ELR (cell line): ENCODE measurements at places on chromosomes 3 and 15.
A peak's percentile ranks its signal among the peaks of the same experiment; 100 is the strongest.

DNA sequence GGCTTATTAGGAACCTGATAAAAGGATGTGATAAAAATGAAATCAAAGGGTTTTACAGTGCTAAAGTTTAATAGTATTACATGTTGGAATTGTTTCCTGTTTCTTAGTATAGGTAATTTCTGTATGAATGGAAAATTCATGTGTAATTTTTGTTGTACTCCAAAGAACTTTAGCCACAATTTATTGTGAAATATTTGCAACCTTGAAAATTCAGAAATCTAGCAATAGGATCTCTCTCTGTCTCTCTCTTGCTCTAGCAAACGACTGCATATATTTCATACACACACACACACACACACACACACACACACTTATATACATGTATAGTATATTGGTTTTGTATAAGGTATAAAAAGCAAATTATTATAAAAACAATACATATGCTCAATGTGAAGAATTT lies 59.6 kb downstream of the PIAS1 start:
- no peak for DNase-seq

DNA sequence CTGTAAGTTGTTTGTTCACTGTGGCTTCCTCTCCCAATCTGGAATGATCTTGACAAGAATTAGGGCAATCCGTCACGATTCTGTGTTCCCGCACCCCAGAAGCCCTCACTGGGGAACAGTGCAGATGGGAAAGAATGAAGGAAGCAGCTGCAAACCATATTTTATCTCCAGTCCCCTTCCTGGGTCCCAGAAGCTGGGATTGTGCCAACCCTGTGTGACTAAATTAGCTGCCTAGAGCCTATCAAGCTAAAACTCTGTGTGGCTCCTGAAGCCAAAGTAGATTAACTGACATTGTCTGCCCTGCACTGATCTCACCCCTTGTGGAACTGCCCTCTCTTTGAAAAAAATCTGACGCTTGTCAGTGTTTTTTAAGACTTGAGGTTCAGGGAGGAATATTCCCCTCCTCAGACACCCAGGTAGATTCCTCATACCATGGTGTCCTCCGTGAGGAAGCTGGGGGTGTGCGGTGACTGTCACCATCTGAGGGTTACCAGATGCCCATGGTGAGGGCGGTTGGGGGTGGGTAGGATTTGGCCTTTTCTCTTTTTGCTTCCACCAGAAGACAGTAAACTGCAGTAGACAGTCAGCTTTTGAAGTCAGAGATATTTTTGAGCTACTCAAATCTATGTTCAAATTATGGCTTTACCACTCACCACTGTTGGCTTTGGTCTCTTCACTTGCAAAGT lies 358.3 kb upstream of the TPM1 start:
- no peak for DNase-seq

DNA sequence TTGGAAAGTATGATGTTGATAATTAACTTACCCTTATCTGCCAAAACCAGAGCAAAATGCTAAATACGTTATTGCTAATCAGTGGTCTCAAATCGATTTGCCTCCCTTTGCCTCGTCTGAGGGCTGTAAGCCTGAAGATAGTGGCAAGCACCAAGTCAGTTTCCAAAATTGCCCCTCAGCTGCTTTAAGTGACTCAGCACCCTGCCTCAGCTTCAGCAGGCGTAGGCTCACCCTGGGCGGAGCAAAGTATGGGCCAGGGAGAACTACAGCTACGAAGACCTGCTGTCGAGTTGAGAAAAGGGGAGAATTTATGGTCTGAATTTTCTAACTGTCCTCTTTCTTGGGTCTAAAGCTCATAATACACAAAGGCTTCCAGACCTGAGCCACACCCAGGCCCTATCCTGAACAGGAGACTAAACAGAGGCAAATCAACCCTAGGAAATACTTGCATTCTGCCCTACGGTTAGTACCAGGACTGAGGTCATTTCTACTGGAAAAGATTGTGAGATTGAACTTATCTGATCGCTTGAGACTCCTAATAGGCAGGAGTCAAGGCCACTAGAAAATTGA lies 59.7 kb downstream of the DCUN1D1 start:
- no peak for DNase-seq

- peak; percentile 75 for DNase-seq
Measured at GRCh38 chr3:25508901-25509300, 80.8 kb downstream of the RARB start.

DNA sequence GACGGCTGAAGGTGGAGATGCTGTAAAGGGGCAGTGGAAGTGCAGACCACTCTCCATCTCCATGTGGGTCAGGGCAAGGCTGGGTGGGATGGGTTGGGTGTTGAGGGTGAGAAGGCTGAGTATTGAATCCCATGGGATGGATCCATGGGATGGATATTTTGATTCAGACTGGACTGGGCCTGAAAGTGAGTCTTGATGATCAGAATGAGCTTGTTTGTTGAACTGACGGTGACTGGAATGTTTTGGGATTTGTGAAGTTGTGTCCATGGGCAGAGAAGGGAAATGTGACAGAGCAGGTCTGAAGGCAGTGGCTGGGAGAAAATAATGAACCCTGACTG lies 49.3 kb downstream of the CHST2 start:
- DNase-seq, result no peak

- DNase-seq, result no peak
Measured at GRCh38 chr15:101047301-101047781, 128.2 kb downstream of the LRRK1 start.

GRCh38 chr15:40306371-40306770 lies 1.4 kb downstream of the PLCB2 start:
- DNase-seq, result no peak

DNA sequence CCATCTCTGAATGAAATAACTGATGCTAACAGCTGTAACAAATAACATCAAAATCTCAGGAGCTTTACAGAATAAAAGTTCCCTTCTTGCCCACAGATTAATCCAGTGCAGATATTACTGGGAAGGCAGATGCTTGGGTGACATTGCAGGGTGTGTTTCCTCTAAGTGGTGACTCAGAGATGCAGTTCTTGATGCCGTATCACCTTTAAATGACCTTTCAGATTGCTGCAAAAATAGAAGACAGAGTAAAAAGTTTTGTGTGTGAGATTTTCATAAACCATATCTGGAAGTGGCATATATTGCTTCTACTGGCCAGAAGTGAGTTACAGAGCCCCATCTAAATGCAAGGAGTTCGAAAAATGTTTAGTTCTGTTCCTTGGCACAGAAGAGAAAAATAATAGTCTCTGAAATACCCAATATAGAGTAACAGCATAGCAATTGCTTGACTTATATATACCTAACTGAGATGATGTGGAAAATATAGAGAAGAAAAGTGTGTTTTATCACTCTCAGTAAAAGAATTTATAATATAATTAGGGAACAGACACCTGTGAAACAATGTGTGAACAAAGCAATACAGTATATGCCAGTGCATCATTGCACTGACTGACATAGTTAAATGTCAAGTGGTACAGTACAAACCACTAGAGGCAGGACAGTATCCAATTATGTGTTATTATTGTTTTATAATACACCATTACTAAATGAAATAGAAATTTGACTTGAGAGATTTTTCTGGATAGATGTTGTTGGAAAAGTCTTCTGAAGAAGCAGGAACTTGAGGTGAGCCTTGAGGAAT lies 430.7 kb upstream of the CBLB start:
- DNase-seq, result peak; percentile 48

- DNase-seq, result no peak
Measured at GRCh38 chr3:97575742-97576141, 188.8 kb upstream of the ARL6 start.

DNA sequence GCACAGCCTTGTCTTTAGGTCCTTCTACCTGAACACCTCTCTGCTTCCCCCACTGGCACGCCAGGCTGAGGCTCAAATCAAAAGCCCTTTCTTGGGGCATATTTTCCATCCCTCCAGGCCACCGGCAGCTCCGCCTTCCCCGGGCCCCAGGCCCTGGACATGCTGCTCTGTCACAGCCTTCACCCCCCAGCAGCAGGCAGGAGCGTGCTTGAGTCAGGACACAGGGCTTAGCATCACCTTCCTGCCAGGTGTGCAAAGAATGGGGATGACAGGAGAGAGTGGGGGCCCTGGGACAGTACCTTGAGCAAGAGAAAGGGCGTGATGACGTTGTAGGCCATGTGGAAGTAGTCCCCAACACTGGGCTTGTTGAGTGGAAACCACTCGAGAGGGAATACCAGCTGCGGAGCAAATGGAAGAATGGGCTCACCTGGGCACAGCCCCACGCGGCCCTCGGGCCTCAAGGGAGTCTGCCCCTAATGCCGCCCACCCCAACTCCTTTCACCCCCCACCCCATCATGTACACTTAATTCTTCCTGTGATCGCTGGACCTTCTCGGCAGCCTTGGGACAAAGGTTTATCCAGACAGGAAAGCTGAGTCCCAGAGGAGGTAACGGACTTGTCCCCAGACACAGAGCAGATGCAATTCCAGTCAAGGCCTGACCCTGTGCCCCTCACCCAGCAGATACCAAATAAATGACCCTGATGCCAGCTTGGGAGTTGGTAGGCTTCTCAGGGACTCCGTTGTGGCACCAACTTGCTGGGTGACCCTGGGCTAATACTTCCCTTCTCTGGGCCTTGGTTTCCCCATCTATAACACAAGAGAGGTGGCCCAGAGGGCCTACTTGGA lies 9.1 kb upstream of the CALML4 start:
- no peak for DNase-seq

- no peak for DNase-seq
Measured at GRCh38 chr15:80565988-80566387, 129.1 kb upstream of the ABHD17C start.

DNA sequence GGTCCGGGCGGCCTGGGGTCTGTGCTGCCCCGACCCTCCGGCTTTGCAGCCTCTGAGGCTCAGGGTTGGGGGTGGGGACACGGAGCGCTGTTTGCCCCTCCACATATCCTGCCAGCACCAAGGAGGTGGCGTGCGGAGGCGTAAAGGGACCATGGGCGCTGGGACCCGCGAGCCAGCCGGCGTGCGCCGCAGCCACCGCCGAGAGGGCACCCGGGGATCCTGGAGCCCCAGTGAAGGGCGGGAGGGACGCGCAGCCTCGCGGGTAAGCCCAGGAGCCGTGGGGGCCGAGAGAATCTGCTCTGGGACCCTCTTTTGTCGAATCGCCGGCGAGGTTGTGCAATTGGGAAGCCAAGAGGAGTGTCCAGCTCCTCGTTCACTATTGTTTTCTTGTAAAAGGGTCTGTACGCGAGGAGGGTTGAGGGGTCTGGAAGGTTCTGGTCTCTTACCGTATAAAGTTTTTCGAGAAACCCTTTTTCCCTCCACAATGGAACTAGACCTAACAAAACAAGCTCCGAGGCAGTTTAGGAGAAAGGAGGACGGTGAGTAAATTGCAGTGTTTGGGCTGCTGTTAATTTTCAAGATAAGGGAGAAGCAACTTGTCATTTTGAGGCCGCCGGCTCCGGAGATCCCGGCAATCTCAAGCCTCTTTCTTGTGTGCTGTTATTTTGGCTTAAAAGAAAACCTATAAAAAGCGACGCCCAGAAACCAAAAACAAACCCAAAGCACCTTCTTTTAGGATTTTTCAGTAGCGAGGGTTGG lies 29.9 kb upstream of the ST3GAL6 start:
- DNase-seq, result peak; percentile 40

- DNase-seq, result no peak
Measured at GRCh38 chr3:153349108-153349499, 187.1 kb downstream of the RAP2B start.

GRCh38 chr15:59306520-59307164 lies 66.0 kb downstream of the MYO1E start:
- peak; percentile 34 for DNase-seq

GRCh38 chr3:149839896-149840295 lies 26.9 kb downstream of the RNF13 start:
- DNase-seq, result no peak
